ENCODE measurements at places on chromosomes 3 and 15. TPM values are rescaled to one million over a fixed set of nuclear protein-coding genes. Genes with fewer than 3 reads are reported as not detected.

GRCh38 chr15:43316016-43316970 is 14.1 kb downstream of the LCMT2 start:
- DNase-seq: no peak

DNA sequence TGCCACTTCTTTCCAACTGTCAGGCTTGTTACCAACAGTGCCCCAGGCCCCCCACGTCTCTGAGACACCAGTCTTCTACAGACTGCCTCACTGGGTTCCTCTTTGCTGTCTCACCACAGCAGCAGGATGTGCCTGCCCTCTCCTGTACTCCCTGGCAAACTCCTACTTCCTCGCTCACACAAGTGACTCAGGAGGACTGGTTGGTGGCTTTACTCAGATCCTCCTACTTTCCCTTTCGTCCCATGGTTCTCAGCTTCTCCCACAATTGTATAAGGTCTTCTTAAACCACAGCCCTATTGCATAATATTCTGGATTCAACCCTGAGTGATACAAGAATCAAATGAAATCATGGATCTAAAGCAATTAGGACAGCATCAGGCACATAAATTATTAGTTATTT is 246.6 kb upstream of the PROK2 start:
- no peak for DNase-seq

DNA sequence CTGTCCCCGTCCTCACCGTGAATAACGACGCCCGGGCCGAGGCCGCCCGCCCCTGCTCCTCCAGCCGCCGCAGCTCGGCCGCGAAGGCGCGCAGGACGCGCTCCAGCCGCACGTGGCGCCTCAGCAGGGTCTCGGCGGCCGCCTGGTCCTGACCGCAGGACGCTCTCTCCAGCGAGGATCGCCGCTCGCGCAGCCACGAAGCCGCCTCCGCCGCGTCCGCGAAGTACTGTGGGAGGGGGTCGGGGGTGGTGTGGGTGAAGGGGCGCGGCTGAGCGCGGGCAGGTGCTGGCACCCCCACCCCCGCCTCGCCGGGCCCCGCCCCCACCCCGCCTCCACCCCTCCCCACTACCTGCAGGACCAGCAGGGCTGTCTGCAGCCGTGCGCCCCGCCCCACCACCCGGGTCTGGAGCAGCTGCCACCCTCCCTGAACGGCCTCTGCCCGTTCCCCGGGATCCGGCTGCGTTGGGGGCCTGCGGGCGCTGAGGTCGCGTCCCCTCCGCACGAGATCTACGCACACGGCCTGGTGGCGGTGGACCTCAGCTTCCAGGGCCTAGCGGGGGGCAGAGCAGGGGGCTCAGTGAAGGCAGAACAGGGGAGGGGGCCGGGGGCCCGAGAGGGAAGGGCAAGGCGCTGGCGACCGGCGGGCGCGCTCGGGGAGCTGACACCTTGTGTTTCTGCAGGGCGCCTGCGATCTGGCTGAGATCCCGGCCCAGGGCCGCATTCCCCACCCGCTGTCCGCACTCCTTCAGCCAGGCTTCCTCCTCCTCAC is 11.7 kb downstream of the SPTBN5 start:
- DNase-seq: no peak

DNA sequence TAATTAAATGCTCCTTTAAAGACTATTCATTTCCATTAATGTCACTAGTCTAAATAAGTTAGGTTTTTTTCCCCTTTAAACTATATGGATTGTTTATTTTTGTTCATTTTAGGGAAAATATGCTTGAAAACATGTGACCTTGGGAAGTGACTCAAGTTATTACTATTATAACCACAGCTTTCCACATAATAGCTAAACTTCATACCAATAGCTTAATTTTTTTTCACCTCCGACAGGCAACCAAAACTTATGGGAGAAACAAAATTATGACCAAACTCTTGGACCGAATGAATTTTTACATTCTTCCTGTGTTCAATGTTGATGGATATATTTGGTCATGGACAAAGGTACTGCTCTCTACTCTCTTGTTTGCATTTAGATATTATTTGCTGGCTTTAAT is 16.2 kb downstream of the CPA3 start:
- DNase-seq: no peak

Gene TJP1
- 113 TPM for polyA plus RNA-seq
